IPS-NIHi11 (cell line): ENCODE measurements at places on chromosomes 2 and 18.
A peak's percentile ranks its signal among the peaks of the same experiment; 100 is the strongest.

DNA sequence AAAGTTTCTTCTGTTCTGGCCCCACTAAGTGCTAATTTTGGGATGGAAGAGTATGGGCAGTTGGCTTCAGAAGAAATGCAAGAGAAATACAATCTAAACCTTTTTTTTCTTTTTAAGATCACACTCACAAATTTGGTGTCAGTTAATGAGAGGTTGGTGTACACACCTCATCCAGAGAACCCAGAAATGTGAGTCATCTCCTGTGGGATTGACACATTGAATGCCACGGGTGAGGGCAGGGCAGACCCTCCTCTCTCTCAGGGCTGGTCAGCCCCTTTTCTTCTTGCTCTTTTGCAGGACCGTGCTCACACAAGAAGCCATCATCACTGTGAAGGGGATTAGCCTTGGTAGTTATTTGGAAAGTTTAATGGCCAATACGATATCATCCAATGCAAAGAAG, 19.2 kb downstream of the PRELID3A start:
- no peak for DNase-seq

DNA sequence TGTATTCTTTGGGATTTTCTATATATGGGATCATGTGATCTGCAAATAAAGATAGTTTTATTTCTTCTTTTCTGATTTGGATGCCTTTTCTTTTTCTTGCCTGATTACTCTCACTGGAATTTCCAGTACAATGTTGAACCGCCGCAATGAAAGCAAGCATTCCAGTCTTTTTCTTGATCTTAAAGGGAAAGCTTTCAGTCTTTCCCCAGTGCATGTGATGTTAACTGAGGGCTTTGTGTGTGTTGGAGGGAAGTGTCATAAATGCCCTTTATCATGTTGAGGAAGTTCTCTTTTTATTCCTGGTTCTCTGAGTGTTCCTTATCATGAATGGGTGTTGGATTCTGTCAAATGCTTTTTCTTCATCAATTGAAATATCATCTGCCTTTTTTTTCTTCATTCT, 16.9 kb upstream of the CYBRD1 start:
- no peak for DNase-seq

GRCh38 chr18:79314838-79315388, 80.8 kb upstream of the NFATC1 start:
- no peak for DNase-seq

- DNase-seq: no peak
Measured at GRCh38 chr2:28423856-28424605, 31.4 kb downstream of the FOSL2 start.

DNA sequence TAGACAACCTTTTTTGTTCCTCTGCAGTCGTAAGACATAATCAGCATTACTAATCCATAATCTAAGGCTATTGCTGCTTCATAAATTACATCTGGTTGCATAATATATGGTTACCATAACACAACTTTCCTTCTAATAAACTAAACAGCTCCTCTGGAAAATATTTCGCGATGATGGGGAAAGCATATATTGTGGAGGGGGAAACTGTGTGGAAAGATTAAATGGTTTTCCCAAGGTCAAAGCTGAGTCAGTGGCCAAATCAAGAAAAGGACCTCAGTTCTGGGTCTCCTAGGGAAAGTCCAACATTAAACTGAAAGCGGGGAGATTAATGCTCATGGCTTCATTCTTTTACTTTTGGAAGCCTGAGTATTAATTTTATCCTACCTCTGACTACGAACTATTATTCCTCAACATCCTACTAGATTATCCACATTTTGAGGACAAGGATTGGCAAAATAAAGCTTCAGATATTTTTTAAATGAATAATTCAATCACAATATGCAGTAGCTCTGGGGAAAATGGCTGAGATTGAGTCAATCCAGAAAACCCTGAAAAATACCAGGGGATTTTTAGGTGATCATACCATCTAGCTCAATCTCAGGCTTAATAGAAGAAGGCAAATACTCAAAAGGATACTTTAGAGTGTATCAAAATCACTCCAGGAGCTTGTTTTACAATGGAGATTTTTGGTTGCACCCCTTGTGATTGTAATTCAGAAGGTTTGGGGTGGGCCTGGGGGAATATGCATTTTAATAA, 33.8 kb upstream of the STK17B start:
- no peak for DNase-seq

DNA sequence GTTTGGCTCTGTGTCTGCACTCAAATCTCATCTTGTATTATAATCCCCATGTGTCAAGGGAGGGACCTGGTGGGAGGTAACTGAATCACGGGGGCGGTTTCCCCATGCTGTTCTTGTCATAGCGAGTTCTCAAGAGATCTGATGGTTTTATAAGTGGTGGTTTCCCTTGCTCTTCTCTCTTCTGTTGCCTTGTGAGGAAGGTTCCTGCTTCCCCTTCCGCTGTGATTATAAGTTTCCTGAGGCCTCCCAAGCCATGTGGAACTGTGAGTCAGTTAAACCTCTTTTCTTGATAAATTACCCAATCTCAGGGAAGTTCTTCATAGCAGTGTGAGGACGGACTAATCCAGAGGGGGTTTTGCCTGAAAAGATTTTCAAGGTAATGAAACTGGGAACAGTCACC, 245.4 kb downstream of the GALR1 start:
- no peak for DNase-seq

- no peak for DNase-seq
Measured at GRCh38 chr2:19046986-19047780, 311.2 kb downstream of the OSR1 start.

GRCh38 chr18:67581178-67581577, 64.7 kb upstream of the DSEL start:
- DNase-seq: no peak

- DNase-seq: no peak
Measured at GRCh38 chr2:31087491-31087890, 50.7 kb downstream of the GALNT14 start.

- peak; percentile 46 for DNase-seq
Measured at GRCh38 chr18:31741097-31741735, 19.5 kb downstream of the SLC25A52 start.

DNA sequence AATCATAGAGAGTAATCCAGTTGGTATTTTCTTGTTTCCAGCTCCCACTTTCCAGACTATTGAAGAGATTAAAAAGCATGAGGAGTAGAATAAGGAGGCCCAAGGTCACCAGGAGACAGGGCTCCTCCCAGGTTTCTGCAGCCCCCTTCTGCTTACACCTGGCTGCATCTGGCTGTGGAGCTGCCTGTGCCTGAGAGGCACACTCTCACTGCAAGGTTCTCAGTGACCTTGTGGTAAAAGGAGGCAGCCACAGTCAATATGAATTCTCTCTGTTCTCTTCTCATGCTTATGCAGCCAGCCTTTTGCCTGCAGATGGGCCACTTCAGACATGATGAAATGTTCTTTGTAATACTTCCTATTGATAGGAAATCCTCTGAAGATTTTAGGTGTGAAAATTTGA, 233.7 kb downstream of the MYO3B start:
- DNase-seq: no peak

DNA sequence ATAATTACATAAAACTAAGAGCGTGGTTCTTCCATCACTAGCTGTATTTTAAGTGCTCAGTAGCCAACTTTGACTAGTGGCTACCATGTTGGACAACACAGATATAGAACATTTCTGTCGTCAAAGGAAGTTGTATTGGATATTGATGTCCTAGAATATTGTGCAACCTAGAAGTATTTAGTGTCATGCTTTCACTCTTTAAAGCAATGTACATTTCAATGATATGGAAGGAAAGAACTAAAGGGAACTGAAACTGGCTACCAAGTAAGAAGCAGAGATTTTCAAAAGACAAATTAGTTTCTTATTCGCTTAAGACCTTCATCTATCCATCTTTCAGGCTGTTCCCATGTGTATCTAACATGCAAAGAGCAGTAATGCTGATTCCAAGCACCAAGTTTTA, 85.4 kb upstream of the EML6 start:
- no peak for DNase-seq

- DNase-seq: no peak
Measured at GRCh38 chr2:201891676-201892075, 85.3 kb downstream of the CDK15 start.

DNA sequence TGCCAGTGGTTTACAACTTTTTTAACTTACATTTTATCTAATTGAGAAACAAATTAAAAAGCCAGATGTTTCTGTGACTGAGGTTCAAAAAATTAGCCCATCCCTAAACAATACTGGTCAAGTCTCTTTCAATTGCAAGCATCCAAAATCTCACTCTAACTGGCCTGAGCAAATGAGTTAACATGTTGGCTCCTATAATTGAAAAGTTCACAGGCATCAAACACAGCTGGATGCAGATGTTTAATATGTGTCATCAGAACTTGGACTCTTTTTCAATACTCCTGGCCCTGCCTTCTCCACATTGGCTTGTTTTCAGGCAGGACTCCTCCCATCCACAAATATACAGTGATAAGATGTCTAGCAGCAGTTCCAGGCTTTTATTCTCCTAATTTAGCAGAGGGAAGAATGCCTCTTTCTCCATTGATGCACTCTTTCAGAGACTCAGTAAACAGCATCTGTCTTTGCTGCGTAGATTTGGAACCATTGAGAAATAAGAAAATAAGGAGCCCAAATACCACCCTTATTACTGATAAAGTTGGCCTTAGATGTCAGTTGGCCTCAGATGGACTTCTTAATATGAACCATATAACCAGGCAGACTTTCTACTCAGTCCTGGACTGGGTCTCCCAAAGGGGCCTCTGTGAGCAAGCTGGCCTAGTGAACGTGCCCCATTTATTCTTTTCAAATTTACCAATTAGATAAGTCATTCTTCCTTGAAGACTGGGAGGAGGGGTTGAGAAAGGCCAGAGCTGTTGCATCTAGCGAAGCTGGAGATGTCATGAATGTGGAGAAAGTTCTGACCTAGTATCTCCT, 30.4 kb upstream of the FN1 start:
- DNase-seq: no peak

- DNase-seq: no peak
Measured at GRCh38 chr2:120589771-120590608, 145.7 kb upstream of the GLI2 start.

- DNase-seq: no peak
Measured at GRCh38 chr2:137960223-137960622, 4.0 kb upstream of the HNMT start.

- no peak for DNase-seq
Measured at GRCh38 chr2:128821010-128821409, 502.3 kb upstream of the HS6ST1 start.

GRCh38 chr2:195337597-195337996, 319.4 kb upstream of the SLC39A10 start:
- DNase-seq: no peak

GRCh38 chr2:201923436-201924328, 110.0 kb upstream of the FZD7 start:
- no peak for DNase-seq

DNA sequence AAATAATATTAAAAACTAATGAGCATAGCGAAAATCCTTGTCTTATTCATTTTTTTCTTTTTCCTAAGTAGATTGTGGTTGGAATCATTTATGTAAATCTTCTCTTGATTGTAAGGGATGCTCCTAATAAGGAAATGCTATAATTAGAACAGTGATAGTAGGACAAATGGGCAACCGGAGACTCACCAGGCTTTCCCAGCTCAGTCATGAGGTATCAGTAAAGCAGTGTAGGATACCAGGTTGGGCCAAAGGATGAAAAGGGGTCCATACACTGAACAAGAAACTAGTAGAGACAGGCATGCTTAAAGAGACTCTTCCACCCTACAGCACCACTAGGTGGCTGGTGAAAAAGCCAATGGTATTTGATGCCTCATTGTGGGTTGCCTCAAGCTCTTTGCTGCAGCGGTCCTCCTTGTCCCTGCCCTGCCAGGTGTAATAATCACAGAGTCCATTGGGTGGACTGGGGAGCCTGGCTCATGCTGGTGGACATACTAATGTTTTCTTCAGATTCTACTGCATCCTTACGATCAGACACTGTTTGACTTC, 71.4 kb upstream of the FAM98A start:
- peak; percentile 51 for DNase-seq

- peak; percentile 81 for DNase-seq
Measured at GRCh38 chr2:235005603-235006259, 53.9 kb downstream of the SH3BP4 start.

GRCh38 chr2:151280271-151280670, 9.2 kb downstream of the NMI start:
- DNase-seq: no peak

DNA sequence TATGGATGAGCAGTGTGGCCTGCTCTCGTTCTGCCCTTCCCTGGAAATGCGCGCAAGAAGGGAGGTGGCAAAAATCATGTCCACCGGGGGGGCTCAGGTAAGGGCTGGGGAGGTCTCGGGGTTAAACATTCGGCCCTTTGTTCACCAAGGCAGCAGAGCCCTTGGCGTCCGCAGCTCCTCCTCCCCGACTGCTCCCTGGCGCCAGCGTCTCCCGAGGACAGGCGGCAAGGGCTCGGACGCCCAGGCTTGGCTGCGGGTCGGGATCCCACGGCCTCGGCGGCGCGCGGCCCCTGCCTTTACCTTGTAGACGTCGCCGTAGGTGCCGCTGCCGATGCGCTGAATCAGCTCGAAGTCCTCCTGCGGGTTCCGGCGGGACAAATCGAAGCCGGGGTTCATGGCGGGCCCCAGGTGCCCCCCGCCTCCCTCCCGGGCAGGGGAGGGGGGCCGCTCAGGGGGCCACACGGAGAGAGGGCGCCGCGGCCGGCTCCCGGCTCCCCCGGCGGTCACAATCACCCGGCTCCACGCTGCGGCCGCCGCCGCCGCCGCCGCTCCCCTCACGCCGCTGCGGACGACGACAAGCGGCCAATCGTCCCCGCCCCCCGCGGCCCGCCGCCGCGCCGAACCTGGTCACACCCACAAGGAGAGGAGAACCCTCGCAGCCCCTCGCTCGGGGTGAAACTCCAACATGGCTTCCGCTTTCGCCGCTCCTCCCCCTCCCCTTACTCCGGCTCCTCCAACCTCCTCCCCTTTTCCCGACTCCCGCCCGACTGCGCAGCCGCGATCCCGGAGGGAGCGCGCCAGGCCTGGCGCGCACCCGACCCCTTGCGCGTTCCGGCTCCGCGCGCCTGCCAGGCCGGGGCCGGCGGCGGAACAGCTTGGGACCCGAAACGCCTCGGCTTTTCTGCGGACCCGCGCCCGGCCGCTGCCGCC, at the start of gene MAP4K3:
Gene MAP4K3, minus strand, starts transcription at position 694 of the 930 bp plus-strand sequence. Its CDS starts 298 bp downstream, at position 396.
- peak; percentile 100 for DNase-seq

- no peak for DNase-seq
Measured at GRCh38 chr2:234026693-234027254, 23.7 kb upstream of the SPP2 start.

GRCh38 chr2:190649798-190650390, 1.0 kb downstream of the NAB1 start:
- DNase-seq: peak; percentile 21

- DNase-seq: no peak
Measured at GRCh38 chr2:127598711-127599110, 47.2 kb upstream of the GPR17 start.

- DNase-seq: peak; percentile 44
Measured at GRCh38 chr2:207123335-207123744, 42.4 kb downstream of the KLF7 start.

GRCh38 chr2:54559593-54560145, 103.5 kb downstream of the SPTBN1 start:
- peak; percentile 27 for DNase-seq

- DNase-seq: no peak
Measured at GRCh38 chr2:22822835-22823234, 562.1 kb upstream of the KLHL29 start.

- DNase-seq: no peak
Measured at GRCh38 chr2:27018142-27018541, 14.6 kb upstream of the TMEM214 start.
